Stimulated activated CD8-positive, alpha-beta memory T cell treated with anti-CD3 and anti-CD28 coated beads, Interleukin-7, amount 100 ng/mL, for 1 hour (primary cell): ENCODE measurements at places on chromosomes 4 and X.

GRCh38 chrX:4320436-4320947 is 607.0 kb upstream of the PRKX start:
- no peak for DNase-seq

GRCh38 chr4:35525192-35525978 is 718.9 kb downstream of the ARAP2 start:
- DNase-seq, result no peak

GRCh38 chrX:96464880-96465558 is 219.6 kb upstream of the DIAPH2 start:
- no peak for DNase-seq

GRCh38 chrX:50167366-50167765 is 33.4 kb downstream of the AKAP4 start:
- no peak for DNase-seq

DNA sequence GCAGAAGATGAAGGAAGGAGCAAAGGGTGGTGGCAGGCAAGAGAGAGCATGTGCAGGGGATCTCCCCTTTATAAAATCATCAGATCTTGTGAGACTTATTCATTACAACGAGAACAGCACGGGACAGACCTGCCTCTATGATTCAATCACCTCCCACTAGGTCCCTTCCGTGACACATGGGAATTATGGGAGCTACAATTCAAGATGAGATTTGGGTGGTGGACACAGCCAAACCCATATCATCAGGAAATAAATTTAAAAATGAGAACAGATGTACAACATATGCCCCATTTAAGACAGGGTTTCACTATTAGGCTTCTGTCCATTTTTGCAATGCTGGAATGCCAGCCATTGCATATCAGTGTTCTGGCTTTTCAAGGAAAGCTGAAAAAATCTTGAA is 346.7 kb upstream of the SLIT2 start:
- no peak for DNase-seq

DNA sequence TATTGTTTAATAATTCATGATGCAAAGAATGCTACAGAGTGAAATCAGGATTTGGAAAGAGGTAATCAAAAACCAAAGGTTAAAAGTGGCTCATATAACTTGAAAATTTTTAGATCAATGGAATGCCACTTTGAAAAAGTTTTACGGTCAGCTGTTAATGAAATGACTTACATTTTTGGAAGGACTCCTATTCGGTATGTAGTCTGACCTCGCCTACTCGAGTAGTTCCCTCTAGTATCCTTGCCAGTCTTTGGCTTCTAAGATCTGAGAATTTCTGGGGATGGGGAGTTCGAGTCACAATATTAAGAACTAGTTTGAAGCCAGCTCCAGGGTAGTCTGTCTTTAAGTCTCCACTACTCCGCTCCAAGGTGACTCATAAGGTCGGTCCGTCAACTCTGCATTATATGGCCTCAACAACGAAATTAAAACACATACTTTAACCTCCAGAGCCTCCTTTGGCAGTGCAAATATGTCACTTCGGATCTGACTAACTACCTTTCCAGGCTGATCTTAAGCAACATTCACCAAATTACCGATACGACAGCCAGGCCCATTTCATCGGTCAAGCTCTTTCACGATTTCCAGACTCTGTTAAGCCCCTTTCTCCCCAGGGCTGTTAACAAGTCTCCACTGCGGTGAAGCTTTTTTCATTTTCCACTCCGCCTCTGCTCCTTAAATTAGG is 733 bp upstream of the NAA15 start:
- DNase-seq, result no peak

GRCh38 chr4:156959298-156959702 is 12.3 kb downstream of the PDGFC start:
- no peak for DNase-seq

DNA sequence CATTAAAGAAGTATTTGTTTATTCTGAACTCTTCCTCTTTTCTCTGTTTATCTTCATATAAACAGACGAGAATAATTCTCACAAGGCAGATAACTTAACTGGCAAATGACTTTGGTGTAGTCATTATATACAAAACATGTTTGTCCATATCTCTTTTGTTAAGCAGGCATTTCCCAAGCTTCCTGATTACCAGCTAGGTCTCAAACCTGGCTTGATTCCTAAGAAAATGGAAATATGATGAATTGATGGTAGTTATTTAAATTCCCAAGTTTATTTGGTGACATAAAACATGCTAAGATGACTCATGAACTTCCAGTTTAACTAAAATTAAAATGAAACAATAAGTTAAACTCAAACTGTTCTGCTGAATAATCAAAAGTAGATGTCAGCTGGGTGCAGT is 96.8 kb downstream of the ARSJ start:
- no peak for DNase-seq

DNA sequence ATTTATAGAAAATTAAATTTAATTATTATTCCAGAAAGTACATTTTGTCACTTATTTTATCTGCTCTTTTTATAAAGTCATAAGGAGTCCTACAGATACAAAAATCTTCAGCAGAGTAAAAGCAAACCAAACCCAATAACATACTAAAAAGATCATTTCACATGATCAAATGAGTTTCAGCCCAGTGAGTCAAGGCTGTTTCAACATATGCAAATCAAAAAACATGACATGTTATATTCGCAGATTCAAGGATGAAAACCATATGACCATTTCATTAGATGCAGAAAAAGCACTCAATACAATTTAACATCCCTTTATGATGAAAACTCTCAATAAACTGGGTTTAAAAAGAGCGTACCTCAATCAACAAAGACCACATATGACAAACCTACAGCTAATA is 214.3 kb downstream of the FAT4 start:
- no peak for DNase-seq

- DNase-seq, result no peak
Observed at GRCh38 chr4:60945641-60946040, 254.5 kb upstream of the ADGRL3 start.

GRCh38 chr4:153292897-153293741 is 51.4 kb upstream of the MND1 start:
- no peak for DNase-seq
